NCI-H510A treated with DMSO at 0.1 percent for 48 hours (cell line): ENCODE measurements at places on chromosomes 5 and 9.
A peak's percentile ranks its signal among the peaks of the same experiment; 100 is the strongest.

DNA sequence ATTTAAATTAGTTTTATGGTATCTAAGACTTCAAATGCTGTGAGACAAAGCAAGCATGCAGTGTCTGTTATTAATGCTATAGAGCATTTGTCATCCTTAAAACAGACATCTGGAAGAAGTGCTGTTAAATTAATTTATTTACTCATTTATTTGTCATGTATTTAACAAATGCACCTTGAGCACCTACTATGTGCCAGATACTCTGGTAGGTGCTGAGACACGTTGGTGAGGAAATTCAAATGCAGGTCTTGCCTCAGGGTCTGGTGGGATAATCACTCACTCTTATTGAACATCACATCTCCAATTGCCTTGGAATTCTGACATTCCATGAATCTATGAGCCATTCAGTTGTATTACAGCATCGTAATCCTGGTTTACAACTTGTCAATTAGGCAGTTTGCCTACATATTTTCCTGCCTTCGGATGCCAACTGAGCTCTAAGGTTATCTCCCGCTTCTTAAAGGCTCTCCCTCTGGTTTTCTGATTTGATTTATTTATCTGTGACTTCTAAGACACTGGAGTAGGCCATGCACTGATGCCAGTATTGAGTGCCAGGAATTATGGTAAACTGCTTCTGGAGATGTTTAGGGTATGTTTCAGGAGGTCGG, 56.0 kb upstream of the RPS23 start:
- DNase-seq = no peak

GRCh38 chr5:66932457-66932856, 264.1 kb downstream of the CD180 start:
- DNase-seq = no peak

GRCh38 chr9:134266418-134266817, 59.8 kb upstream of the RXRA start:
- no peak for DNase-seq

GRCh38 chr5:88952996-88953643, 70.1 kb upstream of the MEF2C start:
- peak; percentile 51 for DNase-seq

GRCh38 chr5:112958093-112959088, 18.2 kb upstream of the DCP2 start:
- no peak for DNase-seq

GRCh38 chr9:76571288-76571687, 112.3 kb downstream of the GCNT1 start:
- no peak for DNase-seq
